A549 treated with ZK216348 at 1 μM for 4 hours (cell line): ENCODE measurements at places on chromosomes 16 and 17. TPM values are rescaled to one million over a fixed set of nuclear protein-coding genes. Genes with fewer than 3 reads are reported as not detected.

Gene GPR139
- not detected in 5 replicates for total RNA-seq

Gene SPNS3
- not detected in 5 replicates for total RNA-seq

Gene TOM1L1
- total RNA-seq = 33.3 to 47.3 TPM (median 38.7 TPM) in 5 replicates

Gene WNK4
- 0.47 to 2.3 TPM (median 1.7 TPM) in 5 replicates for total RNA-seq

Gene CLDN7
- 0.29 to 2.9 TPM (median 1.6 TPM) in 5 replicates for total RNA-seq

Gene KRTAP9-7
- not detected in 5 replicates for total RNA-seq

Gene ZNF500
- total RNA-seq = 5.4 to 10.9 TPM (median 8.2 TPM) in 5 replicates

Gene FBXW10
- 0.93 to 1.8 TPM (median 1.6 TPM) in 5 replicates for total RNA-seq

Gene PITPNM3
- total RNA-seq = 1.8 to 3.0 TPM (median 2.2 TPM) in 5 replicates

Gene SPATA32
- total RNA-seq = 0.11 to 0.41 TPM (median 0.19 TPM) in 5 replicates

Gene HLF
- 0.09 to 0.22 TPM (median 0.15 TPM) in 4 of 5 replicates, not detected in the other for total RNA-seq

Gene ABCA9
- not detected in 5 replicates for total RNA-seq

Gene ASB16
- 0.08 to 0.16 TPM (median 0.15 TPM) in 3 of 5 replicates, not detected in the others for total RNA-seq

Gene ALOX15
- 0.11 to 0.17 TPM (median 0.14 TPM) in 4 of 5 replicates, not detected in the other for total RNA-seq

Gene C16orf96
- total RNA-seq = 0.04 to 0.06 TPM in 2 of 5 replicates, not detected in the others

Gene DNAH3
- 0.05 to 0.20 TPM (median 0.19 TPM) in 5 replicates for total RNA-seq

Gene E4F1
- total RNA-seq = 11.9 to 30.7 TPM (median 24.8 TPM) in 5 replicates

Gene PERCC1
- total RNA-seq = not detected in 5 replicates

Gene VMO1
- total RNA-seq = 0.94 to 1.7 TPM (median 1.5 TPM) in 4 of 5 replicates, not detected in the other

Gene MSL1
- total RNA-seq = 55.9 to 70.2 TPM (median 69.0 TPM) in 5 replicates

Gene COG8
- 16.8 to 27.2 TPM (median 25.7 TPM) in 5 replicates for total RNA-seq

Gene NDUFAF8
- total RNA-seq = 107 to 239 TPM (median 229 TPM) in 5 replicates

Gene ABCA10
- total RNA-seq = 0.05 to 0.37 TPM (median 0.12 TPM) in 5 replicates

Gene CD300A
- total RNA-seq = not detected in 5 replicates

Gene SEZ6
- total RNA-seq = not detected in 5 replicates

Gene ZFPM1
- total RNA-seq = 5.3 to 10.1 TPM (median 8.4 TPM) in 5 replicates

Gene SKAP1
- 0.34 to 0.46 TPM in 2 of 5 replicates, not detected in the others for total RNA-seq

Gene RAP1GAP2
- 17.8 to 30.4 TPM (median 25.4 TPM) in 5 replicates for total RNA-seq

Gene ZNF19
- 1.5 to 4.1 TPM (median 2.1 TPM) in 5 replicates for total RNA-seq

Gene SLC35G6
- total RNA-seq = not detected in 5 replicates

Gene ASPA
- not detected in 5 replicates for total RNA-seq

Gene GLP2R
- total RNA-seq = 6.4 to 16.6 TPM (median 10.3 TPM) in 5 replicates

Gene VTN
- total RNA-seq = 16.2 to 21.8 TPM (median 18.5 TPM) in 5 replicates

Gene SLC2A4
- total RNA-seq = 0.20 to 0.42 TPM (median 0.27 TPM) in 5 replicates

Gene CMTM2
- total RNA-seq = not detected in 5 replicates

Gene MEOX1
- not detected in 5 replicates for total RNA-seq

Gene USH1G
- total RNA-seq = 0.08 to 0.18 TPM (median 0.12 TPM) in 4 of 5 replicates, not detected in the other

Gene KIF2B
- not detected in 5 replicates for total RNA-seq

Gene MYO15A
- 0.24 to 0.75 TPM (median 0.27 TPM) in 5 replicates for total RNA-seq

Gene KRTAP9-8
- not detected in 5 replicates for total RNA-seq

Gene CEP295NL
- total RNA-seq = 0.21 to 0.64 TPM (median 0.64 TPM) in 5 replicates

Gene PDIA2
- 0.20 to 0.84 TPM (median 0.73 TPM) in 5 replicates for total RNA-seq

Gene GRIN2A
- 0.14 to 0.31 TPM in 2 of 5 replicates, not detected in the others for total RNA-seq

Gene ST6GALNAC2
- total RNA-seq = 0.21 to 0.98 TPM (median 0.60 TPM) in 5 replicates

Gene LYZL6
- total RNA-seq = not detected in 5 replicates

Gene KATNB1
- 13.5 to 19.6 TPM (median 18.0 TPM) in 5 replicates for total RNA-seq

Gene UNC13D
- 3.3 to 7.1 TPM (median 5.1 TPM) in 5 replicates for total RNA-seq
